MV-4-11 (cell line): ENCODE measurements at places on chromosomes 5 and 9.

DNA sequence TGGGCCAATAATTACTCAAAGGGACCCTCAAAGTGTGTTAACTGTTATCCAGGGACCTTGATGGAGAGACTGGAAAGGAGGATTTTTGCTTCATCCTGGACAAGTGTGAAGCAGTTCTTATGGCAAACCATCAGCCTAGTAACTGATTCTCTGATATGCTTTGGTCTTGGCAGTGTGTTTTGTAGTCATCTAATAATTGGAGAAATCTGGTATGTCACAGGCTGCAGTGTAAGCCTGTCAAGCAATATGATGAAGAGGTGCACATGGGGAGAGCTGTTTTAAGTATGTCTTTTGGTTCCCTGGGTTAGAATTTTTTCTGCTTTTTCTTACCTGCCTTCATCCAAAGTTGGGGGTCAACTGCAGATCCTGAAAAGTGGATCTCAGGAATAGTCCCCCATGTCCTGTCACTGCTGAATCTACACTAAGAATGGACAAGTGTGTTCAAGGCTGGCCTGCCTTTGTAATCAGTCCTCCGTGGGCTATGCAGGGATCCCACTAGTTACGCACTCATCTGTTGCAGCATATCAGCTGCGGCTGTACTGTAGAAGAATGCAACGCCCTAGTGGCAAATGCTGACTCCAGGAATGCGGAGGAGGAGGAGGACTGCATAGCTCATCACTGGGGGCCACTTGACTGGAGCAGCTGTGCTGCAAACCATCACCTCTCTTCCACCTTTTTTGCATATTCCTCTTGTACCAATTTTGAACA is 1.9 kb downstream of the SPTAN1 start:
- DNase-seq, result peak; percentile 44

- no peak for DNase-seq
These were observed 10.3 kb upstream of the GPBP1 start for GRCh38 chr5:57163553-57164006.

DNA sequence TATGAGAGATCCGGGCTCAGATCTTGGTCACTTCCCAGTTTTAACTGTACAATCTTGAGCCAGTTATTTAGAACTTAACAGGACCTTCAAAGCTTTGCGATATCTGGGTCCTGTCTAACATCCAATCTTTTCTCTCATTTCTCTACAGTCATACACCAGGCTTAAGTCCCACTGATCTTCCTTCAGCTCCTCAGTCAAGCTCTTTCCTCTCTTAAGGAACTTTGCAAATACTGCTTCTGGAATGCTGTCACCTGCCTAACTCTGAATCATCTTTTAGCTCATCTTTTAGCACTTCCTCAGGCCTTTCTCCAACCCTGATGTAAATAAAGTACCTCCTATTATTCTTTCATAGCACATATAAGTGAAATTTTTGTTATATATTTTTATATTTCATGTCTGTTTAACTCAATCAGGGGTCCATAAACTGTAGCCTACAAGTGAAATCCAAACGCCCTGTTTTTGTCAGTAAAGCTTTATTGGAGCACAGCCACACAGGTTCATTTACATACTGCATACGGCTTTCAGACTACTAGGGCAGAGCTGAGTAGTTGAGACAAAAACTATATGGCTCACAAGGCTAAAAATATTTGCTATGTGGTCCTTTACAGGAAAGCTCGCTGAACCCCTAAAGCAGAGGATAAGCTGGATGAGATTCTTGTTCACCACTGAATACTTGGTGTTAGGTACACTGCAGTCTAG is 63.5 kb downstream of the MEF2C start:
- peak; percentile 27 for DNase-seq

DNA sequence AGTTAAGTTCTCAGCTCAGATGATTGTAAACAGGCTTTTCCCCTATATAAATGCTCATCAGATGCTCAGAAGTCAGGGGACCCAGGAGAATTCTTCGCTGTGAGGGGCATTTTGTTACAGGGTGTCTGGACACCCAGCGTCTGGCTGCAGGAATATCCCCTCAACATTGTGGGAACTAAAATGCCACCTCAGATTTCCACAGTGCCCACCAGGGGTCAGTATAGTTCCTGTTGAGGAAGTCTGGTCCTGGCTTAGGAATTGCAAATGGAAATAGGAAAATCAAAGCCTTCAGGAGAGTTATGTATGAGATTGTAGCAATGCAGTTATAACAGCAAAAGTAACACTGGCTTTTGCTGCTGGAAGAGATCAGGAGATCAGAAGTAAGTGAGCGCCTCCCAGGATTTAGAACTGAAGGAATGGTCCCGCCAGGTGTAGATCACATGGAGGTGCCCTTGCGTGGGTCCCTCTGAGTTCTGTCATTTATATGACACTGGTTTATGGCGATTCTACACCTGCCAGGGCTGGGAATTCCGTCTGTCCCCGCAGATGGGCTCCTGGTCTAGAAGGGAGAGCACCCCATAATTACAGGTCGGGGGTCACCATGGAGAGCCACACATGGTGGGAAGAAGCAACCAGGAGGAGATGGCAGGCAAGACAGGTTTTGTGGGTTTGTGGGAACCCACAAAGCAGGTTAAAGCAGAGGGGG is 47.1 kb upstream of the CTSL start:
- DNase-seq, result peak; percentile 50

GRCh38 chr9:33375238-33375840 is 27.0 kb downstream of the AQP7 start:
- DNase-seq, result no peak

GRCh38 chr9:117800389-117800788 is 96.2 kb downstream of the TLR4 start:
- DNase-seq, result no peak

DNA sequence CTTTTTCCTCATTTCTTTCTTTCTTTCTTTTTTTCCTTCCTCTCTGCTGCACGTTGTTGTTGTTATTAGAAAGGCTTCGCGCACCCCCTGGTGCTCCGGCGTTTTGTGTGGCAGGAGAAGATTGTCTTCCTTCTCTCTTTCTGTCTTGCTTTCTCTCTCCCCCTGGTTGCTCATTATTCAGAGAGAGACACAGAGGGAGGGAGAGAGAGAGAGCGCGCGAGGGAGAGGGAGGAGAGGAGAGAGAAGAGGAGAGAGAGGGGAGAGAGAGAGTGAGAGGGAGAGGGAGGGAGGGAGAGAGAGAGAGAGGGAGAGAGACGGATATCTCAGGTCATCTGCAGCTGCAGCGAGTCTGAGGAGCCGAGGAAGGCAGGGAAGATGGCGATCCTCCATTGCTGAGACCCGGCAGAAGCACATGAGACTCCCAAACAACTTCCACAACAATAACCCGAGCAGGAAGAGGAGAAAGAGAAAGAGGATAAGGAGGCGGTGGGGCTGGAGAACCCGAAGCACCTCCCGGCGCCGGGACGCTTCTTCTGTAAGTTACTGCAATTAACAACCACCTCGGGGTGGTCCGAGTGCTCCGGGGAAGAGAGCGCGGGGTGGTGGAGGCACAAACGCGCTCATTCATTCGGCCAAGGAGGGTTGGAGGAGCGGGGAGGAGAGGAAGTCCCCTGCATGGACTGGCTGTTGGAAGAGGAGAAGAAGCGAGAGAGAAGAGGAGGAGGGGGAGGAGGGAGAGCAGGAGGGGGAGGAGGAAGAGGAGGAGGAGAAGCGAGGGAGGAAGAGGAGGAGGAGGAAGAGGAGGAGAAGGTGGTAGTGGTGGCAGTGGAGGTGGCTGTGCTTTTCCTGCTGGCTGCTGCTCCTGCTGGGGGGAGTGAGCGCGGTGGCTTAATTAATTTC is at the start of gene ZNF462:
TSS of gene ZNF462 (plus strand) at position 346 of the 900 bp plus-strand sequence. CDS start 60,218 bp downstream, outside the sequence.
- peak; percentile 2 for DNase-seq

DNA sequence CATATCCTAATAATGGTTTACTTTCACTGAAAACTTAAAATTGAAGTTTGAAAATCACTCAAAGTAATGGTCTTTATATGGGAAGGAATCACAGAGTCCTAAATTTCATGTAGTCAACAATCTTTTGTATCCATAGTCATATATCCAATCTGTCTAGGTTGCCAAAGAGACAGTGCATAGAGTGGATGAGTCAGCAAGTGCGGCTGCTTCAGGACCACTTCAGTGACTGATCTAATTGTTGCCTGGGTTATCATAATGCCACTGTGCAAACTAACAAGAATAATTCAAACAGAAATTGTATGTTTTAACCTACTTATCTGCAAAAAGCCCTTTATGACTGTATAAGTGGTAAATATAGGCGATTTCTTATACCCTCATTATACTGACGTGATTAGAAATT is 211.3 kb upstream of the PRR16 start:
- no peak for DNase-seq

GRCh38 chr9:128552744-128553440 is 505 bp downstream of the SPTAN1 start:
- peak; percentile 15 for DNase-seq

GRCh38 chr9:27542508-27542907 is 12.9 kb upstream of the MOB3B start:
- DNase-seq, result no peak

DNA sequence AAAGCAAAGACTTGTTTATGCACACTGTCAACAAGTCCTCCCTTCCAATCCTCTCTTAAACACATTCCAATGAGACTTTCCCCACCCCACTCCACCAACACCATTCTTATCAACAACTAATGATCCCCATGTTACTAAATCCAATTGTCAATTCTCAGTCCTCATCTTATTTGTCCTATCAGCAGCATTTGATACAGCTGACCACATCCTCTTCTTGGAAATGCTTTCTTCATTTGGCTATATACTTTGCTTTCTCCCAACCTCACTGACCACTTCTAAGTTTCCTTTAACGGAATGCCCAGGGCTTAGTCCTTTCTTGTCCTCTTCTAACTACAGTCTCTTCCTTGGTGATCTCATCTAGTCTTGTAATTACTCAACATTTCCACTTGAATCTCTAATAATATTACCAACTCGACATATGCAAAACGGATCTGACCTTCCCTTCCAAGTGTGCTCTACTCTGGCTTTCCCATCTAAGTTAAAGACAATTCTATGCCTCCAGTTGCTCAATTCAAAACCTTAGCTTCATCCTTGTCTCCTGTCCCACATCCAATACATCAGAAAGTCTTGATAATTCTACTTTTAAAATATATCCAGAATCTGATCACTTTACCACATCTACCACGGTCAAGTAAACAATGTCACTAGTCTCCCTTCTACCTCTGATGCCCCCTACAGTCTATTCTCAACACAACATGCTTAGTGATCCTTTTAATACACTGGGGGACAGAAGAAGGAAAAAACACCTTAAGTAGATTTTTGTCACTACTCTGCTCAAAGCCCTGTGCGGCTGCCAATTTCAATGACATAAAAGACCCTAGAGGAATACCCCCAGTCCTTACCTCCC is 25.5 kb downstream of the AGTPBP1 start:
- peak; percentile 86 for DNase-seq

DNA sequence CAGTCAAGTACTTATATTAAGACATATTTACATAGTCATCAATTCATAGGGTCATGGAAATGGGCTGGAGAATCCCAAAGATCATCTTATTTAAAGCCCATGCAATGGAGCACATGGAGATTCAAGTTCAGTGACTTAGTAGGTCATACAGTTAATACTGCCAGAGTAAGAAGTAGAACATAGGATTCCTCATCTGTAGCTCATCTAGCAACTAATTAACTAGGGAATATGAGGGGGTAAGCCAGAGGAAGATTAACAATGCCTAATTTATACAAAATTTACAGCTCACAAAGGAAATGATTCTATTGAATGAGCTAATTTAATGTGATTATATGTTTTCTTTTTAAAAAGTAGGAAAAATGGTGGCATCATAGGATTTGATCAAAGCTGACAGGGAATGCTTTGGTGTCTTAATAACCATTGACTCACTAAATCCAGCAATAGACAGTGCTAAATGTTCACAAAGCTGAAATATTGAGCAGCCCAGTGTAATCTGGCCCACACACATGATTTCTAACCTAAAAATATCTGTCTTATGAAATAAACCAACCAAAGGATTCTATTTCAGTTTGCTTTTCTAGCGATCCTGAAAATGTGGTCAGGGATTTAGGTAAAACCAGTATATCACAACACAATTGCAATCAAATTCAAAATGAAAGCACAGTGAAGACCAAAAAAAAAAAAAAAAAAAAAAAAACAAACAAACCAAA is 53.3 kb downstream of the PRDM6 start:
- peak; percentile 41 for DNase-seq

DNA sequence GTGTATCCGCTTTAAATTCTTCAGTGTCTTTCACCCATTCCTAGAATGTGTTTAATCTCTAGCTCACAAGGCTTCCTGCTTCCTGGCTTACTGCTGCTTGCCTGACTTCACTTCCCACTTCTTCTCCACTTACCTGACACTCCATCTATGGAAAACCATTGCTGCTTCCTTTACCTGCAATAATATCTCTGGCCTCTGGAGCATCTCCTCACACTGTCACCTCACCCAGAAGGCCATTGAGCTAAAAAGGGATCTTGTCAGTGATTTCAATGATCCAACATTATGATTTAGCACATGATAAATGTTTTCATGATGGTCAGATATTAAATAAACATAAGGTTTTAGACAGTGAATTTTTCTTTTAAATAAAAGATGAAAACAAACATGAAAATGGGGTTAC is 281.1 kb downstream of the MRPS30 start:
- DNase-seq, result no peak

GRCh38 chr9:113131689-113132151 is 19.1 kb upstream of the SLC31A2 start:
- peak; percentile 24 for DNase-seq

- DNase-seq, result no peak
These were observed 13.1 kb downstream of the TRIO start for GRCh38 chr5:14156290-14156649.

DNA sequence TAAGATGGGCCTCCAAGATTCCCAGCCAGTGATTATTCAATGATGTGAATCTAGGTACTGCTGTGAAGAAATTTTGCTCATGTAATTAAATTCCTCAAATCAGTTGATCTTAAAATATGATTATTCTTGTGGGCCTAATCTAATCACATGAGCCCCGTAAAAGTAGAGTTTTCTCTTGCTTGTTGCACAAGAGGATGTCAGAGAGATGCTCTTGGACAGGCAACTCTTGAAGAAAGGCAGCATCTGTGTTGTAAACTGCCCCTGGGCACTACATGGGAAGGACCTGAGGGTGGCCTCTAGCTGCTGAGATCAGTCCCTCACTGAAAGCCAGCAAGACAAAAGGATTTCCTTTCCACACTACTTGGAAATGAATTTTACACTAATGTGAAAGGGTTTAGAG is 132.9 kb downstream of the TRPM3 start:
- DNase-seq, result no peak

- no peak for DNase-seq
These were observed 59.1 kb downstream of the CDC42SE2 start for GRCh38 chr5:131322926-131323325.

- no peak for DNase-seq
These were observed 1.5 kb downstream of the CDH6 start for GRCh38 chr5:31194892-31195555.

- no peak for DNase-seq
These were observed 30.2 kb downstream of the LHX2 start for GRCh38 chr9:124041817-124042116.

GRCh38 chr5:139138809-139139208 is 59.4 kb downstream of the SIL1 start:
- DNase-seq, result no peak
